ENCODE measurements at places on chromosomes 11 and 22.

- DNase-seq, result no peak
Observed at GRCh38 chr11:70242885-70243284, 27.6 kb upstream of the PPFIA1 start.

DNA sequence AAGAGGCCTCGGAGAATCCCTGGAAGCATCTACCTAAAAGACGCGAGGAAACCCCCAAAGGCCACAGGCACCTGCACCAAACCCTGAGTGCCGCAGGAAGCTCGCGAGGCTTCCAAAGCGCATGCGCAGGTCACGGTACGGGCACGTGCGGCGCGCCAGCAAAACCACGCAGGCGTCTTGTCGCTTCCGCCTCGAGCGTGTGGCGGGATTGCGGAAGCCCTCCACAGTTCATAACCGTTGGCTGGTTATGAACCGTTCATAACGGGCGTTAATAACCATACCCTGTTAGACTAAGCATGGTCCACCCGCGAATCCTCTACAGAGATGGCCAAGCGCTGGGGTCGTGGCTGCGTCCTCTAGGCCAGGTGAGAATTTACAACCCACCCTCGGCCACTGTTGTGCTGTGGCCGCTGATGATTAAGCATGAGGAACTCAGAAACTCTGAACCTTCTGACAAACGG is 46.4 kb downstream of the MORC2 start:
- peak; percentile 18 for DNase-seq

DNA sequence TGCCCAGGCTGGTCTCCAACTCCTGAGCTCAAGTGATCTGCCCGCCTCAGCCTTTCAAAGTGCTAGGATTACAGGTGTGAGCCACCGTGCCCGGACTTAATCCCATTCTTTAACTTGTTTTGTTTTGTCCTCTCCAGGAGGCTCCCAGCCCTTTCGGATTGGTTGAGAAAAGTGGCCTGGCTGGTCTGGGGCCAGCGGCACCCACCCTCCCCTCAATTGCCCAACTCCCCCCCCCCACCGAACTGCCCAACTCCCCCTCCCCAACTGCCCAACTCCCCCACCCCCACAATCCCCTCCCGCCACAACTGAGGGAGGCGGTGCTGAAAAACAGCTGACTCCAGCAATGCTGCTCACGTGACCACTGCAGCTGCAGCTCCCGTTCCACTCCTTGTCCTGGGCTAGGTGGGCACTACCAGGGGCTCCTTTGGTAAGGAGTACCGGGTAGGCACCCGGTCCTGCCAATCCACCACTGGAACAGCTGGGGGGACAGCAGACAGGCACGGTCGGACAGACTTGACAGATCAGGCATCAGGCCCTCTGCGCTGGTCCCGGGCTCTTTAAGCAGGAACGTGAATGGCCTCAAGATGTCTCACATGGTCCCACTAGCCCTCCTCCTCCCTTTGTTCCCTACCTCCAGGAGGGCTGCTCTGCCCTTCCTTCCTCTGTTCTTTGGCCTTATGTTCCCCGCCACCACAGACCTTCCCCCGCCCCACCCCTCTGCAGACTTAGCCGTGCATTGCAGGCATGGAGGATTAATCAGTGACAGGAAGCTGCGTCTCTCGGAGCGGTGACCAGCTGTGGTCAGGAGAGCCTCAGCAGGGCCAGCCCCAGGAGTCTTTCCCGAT is at the start of gene TCN2:
Gene TCN2, plus strand, starts transcription at position 720 of the 845 bp plus-strand sequence. CDS start 158 bp downstream, outside the sequence.
- peak; percentile 87 for DNase-seq

GRCh38 chr11:74937696-74938475 is 11.0 kb downstream of the XRRA1 start:
- peak; percentile 88 for DNase-seq

GRCh38 chr11:118151431-118151830 is 1.2 kb downstream of the SCN4B start:
- DNase-seq, result no peak

DNA sequence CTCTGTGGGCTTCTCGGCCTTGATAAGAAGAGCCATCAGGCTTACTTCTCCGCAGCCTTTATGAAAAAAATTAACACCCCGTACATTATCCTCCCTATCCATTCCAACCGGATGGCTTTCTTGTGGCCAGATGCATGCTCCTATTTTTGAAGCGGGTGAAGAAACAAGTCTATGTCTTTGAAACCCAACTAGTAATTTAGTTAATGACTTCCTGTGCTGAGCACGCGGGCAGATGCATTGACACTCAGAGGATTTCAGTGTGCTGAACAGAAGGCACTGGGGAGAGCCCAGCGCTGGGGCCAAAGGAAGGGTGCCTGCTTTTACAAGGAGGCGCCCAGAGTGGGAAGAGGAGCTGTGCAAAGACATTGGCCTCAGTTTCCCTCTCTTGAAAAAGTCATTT is 53.3 kb downstream of the ARHGAP8 start:
- no peak for DNase-seq

GRCh38 chr11:112777283-112777751 is 183.9 kb upstream of the NCAM1 start:
- DNase-seq, result no peak

- peak; percentile 39 for DNase-seq
Observed at GRCh38 chr11:870127-870413, 27.4 kb downstream of the TSPAN4 start.

GRCh38 chr11:49213026-49213560 is 4.7 kb upstream of the FOLH1 start:
- no peak for DNase-seq

DNA sequence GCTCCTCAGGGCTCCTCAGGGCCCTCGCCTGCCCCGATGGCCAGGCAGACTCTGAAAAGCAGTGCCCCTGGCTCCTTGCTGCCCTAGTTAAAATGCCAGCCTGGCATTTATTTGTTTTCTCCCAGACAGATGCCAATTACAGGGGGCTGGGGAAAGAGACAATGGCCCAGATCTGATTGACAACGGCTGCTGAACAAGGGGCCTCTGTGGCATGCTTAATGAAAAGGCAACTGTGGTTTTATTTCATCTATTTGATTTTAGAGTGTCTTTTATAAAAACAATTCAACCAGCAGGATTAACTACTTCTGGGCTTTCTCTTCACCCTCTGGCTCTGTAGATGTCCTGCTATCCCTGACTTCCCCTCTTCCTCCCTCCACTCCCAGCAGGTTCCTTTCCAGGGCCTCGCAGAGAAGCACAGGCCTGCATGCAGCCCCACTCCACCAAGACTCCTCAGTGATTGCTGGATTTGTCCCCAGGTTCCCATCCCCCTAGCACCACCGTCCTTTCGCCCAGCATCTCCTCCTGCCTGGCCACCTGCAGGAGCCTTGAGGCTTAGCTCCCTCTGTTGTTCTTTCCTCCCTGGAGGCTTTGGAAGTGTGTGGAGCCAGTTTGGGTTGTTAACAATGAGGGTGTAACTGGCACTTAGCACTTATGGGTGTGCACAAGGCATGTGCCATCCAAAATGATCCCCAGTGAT is 171.1 kb downstream of the TENM4 start:
- no peak for DNase-seq

GRCh38 chr22:17400305-17400704 is 31.0 kb downstream of the CECR2 start:
- no peak for DNase-seq

GRCh38 chr22:41841085-41841712 is 8.3 kb downstream of the SREBF2 start:
- DNase-seq, result no peak

DNA sequence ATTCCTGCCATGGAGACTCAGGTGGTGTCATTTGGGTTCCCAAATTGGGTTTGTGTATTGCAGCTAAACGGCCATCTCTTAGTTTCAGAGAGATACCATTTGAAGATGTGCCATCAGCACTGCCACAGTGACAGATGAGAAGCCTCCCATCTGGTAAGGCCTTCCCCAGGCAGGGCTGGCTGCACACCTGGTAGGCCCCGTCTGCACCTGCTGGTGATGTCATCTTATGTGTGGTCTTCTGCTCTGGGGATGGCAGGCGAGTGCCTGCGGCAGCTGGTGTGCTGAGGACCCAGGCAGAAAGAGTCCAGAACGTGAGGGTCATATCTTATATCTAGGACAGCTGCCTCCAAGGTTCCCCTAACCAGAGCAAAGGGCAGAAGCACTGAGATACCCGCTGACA is 100.6 kb downstream of the CSNK2A3 start:
- no peak for DNase-seq

DNA sequence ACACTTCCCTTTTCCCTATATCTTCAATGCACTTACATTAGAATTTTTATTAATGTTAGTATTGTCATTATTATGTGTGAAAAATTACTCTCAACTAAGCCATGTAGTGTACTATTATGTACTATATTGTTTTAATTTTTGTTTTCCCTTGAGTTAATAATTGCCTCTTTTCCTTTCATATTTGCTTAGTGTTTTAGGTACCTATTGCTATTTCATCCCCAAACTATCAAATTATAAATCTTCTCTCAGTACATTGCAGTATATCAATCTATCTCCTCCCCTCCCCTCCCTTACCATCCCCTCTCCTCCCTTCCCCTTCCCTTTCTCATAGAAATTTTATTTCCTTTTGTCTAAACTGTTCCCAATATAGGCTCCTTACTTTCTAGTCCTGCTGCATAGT is 12.8 kb upstream of the TENM4 start:
- DNase-seq, result no peak

DNA sequence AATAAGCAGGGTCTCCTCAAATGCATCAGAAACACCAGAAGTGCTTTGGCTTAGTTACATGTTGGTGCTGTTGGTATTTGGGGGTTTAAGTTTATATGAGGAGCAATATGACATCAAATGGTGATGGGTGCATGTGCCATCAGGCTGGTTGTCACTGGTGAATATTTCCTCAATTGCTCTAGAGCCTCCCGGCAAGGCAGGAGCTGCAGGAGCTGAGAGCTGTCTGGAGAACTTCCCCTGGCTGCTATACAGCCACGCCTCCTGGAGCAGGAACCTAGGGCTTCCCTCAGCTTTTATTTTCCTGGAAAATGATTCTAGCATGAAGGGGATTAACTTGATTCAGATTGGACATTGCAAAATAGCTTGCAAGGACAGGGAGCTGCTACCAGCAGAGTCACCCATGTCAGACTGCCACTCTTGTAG is 15.8 kb downstream of the IGLL5 start:
- DNase-seq, result no peak

DNA sequence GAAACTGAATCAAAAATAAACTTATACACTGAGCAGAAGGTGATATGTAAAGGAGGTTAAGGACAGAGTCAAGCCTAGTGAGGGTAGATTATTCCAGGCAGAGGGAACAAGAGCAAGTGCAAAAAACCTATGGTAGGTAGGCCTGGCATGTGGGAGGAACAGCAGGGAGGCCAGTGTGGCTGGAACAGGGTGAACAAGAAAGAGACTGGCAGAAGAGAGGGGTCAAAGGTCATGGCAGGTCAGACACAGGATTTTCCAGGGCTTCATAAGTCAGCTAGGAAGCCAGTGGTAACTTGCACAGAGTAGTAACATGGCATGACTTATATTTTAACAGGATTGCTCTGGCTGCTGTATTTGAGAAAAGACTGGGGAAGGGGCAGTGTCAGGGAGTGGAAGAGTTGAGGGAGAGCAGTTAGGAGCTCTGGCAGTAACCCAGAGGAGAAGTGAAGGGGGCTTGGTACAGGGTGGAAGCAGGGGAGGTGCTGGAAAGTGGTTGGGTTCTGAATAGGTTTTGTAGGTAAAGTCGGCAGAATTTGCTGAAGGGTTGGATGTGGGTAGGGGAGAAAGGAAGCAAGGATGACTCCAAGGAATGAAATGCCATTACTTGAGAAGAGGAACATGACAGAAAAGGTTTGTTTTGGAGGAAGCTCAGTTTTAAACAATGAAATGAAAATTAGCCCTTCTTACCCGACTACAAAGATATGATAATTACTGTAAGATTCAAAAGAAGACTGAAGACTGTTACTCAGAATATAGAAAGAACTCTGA is 86.2 kb downstream of the ZNRF3 start:
- no peak for DNase-seq

GRCh38 chr11:64838600-64839334 is 5.7 kb downstream of the CDC42BPG start:
- no peak for DNase-seq

- no peak for DNase-seq
Observed at GRCh38 chr11:1473786-1474185, 12.8 kb downstream of the MOB2 start.

GRCh38 chr11:1892116-1892515 is 421 bp upstream of the PRR33 start:
- DNase-seq, result no peak

GRCh38 chr11:111937844-111938243 is 701 bp downstream of the DIXDC1 start:
- DNase-seq, result no peak

DNA sequence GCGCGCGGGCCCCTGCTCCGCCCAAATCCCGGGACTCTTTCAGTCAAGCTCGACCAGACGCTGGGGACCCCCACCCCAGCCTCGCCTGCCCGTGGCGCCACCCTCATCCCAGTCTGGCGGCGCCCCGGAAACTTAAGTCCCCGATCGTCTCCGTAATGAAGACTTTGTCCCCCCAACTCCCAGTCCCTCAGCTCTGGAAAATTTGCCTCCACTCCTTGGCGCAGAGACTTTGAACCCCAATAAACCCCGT is 348 bp downstream of the PLCB3 start:
- DNase-seq, result no peak

- no peak for DNase-seq
Observed at GRCh38 chr11:69486773-69487291, 5.4 kb downstream of the LINC01488 start.

- DNase-seq, result no peak
Observed at GRCh38 chr11:95715777-95716241, 73.8 kb downstream of the FAM76B start.

- DNase-seq, result no peak
Observed at GRCh38 chr11:45649544-45650165, 15.8 kb downstream of the CHST1 start.

- no peak for DNase-seq
Observed at GRCh38 chr22:42977569-42977968, 37.4 kb downstream of the PACSIN2 start.

- DNase-seq, result peak; percentile 78
Observed at GRCh38 chr11:128417607-128418324, 169.6 kb downstream of the ETS1 start.

- peak; percentile 12 for DNase-seq
Observed at GRCh38 chr11:78078218-78079167, 1.2 kb downstream of the NDUFC2 start.

DNA sequence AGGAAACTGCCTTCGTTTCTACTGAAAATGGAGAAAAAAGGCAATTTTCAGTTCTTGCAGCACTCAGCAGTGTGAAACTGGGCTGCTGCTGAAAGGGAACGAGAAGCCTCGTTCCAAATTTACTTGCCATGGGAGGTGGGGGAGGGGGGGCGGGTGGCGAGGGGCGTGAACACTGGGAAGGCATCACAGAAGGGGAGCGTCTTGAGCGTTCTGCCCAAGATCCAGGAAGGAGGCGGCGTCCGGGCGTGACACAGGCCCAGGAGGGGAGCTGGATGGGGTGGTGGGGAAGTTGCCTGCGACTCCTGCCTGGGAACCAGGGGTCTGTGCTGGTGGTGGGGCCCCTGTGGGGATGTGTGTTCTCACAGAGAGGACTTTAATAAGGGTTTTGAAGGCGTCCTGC is 213.5 kb downstream of the CTTN start:
- no peak for DNase-seq

- peak; percentile 38 for DNase-seq
Observed at GRCh38 chr11:5891216-5891800, 1.7 kb upstream of the OR52E5 start.

GRCh38 chr11:31422703-31423102 is 53.0 kb downstream of the DNAJC24 start:
- DNase-seq, result no peak

- no peak for DNase-seq
Observed at GRCh38 chr11:118217575-118217974, 7.2 kb downstream of the JAML start.

GRCh38 chr11:62125316-62125715 is 1.5 kb downstream of the INCENP start:
- DNase-seq, result no peak

Data from ELR (cell line).